ENCODE measurements at places on chromosomes 3 and 15.
A peak's percentile ranks its signal among the peaks of the same experiment; 100 is the strongest.

DNA sequence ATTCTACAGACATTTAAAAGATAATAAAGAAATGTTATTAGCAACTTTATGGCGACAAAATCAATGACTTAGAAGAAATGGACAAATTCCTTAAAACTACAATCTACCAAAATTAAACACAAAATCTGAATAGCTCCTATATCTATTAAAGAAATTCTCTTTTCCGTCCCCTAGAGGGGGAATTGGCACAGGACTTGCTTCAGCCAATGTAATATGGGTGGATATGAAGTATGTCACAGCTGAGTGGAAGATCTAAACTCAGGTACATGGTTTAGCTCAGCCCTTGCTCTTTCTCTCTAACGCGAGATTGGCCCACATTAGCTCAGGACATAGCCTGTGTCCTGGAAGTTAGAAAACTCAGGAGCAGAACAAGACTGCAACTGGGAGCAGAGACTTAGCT lies 79.3 kb downstream of the DNAH12 start:
- DNase-seq: no peak

DNA sequence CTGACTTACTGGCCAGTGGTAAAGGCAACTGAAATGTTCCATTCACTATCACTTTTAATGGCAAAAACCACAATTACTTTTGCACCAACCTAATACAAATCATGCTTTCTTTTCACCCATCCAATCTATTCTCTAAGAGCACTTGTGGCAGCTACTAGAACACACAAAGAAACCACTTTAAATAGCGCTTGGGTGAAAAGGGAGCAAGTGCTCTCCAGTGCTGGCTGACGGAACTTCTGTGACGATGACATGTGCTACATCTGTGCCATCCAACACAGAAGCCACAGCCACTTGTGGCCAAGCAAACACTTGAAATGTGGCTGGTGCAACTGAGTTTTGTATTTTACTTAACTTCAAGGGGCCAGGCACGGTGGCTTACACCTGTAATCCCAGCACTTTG lies 18.9 kb downstream of the SH3BP5 start:
- DNase-seq: no peak

GRCh38 chr3:139473155-139473771 lies 3.1 kb downstream of the RBP2 start:
- DNase-seq: no peak

GRCh38 chr3:17469520-17469919 lies 272.9 kb downstream of the TBC1D5 start:
- no peak for DNase-seq

DNA sequence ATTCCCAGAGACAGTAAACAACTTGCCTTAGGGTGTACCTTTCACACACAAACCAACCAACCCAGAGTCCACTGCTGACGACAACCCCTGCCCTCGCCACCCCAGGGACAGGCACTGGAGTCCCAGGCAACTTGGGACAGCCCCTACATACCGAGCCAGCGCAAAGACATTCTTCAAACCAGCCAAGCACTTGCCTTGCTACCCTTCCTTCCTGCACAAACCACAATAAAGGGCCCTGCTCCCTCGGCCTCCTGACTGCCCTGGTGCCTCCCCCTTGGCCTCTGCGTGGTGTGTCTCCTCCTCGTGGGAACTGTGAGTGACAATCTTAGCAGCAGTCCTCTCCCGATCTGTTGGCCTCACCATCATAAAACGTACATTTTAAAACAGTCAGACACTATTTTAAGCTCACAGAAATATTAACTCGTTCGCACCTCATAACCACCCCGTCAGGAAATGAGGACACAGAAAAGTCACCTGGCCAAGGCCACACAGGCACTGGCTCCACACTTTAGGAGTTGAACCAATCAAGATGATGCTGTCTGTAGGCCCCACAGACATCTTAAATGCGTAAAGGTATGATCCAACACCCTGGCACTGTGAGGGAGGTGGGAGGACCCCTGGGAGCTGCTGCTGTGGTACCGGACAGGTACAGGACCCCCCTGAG lies 113.8 kb downstream of the ADCY5 start:
- DNase-seq: no peak

- DNase-seq: peak; percentile 23
Observed at GRCh38 chr15:66673410-66674322, 28.4 kb upstream of the SMAD6 start.

DNA sequence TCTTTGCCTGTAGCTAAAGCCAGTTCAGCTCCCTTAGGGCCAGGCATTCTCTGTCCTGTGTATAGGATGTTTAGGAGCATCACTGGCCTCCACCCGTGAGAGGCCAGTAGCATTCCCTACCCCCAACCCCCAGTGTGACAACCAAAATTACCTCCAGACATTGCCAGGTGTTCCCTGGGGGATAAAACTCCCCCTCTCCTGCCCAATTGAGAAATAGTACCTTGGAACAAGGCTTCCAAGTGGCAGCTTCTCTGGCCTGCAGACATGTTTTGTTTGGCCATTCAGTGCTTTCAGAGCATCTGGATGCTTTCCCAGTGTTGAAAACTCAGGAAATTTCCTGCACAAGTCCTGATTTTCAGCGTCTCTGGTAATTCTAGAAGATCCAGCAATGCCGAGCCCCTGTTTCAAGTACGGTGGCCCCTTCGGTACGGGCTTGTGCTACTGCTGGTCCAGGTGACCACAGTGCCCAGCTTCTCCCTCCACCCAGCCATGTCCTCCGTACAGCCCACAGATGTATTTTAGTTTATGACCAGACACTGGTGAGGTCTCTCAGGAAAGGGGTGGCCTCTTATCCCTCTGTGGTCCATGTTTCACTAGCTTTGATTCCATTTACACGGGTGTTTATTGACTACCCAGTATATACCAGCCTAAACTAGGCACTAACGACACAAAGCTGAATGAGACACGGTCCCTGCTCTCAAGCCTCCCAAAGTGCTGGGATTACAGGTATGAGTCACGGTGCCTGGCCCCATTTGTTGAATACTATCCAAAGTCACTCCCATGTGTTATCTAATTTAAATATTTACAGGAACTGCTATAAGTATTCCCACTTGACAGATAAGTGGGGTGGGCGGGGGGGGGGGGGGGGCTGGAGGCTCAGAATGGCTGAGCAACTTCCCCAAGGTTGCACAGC lies 125.4 kb upstream of the RAD18 start:
- DNase-seq: no peak

DNA sequence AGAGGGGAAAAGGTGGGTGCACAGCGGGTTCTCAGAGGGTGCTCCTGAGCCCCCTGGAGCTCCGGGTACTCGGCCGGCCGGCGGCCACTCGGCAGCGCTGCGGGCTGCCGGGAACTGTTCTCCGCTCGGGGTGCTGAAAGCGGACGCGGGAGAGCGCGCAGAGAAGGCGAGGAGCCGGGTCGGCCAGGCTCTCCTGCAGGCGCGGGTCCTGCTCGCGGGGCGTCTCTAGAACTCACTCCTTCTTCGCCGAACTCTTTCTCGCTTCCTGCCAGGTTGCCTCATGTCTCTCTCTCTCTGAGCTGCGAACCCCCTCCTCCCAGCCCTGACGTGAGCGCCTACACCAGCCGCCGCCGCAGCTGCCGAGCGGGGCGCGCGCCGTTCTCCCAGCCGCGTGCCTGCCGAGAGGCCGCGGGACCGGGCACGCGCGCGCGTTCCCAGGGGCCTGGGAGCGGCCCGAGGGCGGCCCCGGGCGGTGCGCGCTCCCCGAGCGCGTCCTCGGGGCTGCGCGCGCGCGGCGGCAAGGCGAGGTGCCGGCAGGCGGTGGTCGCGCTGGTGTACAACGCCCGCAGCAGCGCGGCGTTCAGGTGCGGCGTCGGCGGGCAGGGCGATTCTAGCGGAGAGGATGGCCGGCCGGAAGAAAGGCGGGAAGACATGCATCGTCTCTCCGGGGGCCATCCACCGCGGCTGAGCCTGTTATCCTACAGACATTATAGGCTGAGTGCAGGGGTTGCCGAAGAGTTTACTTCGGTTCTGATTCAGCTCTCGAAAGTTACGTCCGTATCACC lies at the start of gene PEX5L:
TSS of gene PEX5L (minus strand) at position 267 of the 785 bp plus-strand sequence. CDS start 338 bp downstream, outside the sequence.
- no peak for DNase-seq

DNA sequence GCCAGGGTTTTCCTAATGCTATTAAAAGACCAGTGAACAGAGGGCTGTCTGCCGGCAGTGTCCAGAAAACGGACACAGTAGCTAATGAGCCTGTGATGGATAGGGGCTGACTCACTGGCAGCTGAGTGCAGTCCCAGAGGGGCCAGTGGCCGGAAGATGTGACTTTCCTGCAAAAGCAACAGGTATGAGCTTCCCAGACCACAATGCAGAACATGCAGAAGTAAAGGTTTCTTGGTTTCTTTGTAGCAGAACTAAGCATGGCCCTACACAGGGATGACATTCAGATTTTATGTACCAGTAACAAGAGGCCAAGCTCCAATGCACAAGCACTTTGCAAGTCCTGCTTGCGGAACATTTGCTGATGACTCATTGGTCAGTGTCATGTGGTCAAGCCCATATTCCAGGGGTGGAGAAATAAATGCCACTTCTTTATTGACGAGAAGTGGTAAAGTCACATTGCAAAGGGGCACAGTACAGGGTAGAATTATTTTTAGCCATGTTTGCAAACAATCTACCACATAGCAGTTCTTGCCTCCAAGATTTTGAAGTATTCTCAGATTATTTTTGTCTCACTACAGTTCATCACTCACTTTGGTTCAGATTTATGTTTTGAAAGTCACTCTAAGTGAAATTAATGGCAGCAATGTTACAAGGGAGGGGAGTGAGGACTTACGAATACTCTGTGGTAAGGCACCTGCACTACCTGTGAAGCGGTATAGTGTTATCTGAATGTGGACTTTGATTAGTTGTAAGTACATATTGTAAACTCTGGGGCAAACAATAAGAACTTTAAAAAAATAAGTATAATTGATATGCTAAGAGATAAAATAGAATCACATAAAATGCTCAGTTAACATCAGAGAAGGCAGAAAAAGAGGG lies 263.3 kb downstream of the ABHD5 start:
- DNase-seq: no peak

DNA sequence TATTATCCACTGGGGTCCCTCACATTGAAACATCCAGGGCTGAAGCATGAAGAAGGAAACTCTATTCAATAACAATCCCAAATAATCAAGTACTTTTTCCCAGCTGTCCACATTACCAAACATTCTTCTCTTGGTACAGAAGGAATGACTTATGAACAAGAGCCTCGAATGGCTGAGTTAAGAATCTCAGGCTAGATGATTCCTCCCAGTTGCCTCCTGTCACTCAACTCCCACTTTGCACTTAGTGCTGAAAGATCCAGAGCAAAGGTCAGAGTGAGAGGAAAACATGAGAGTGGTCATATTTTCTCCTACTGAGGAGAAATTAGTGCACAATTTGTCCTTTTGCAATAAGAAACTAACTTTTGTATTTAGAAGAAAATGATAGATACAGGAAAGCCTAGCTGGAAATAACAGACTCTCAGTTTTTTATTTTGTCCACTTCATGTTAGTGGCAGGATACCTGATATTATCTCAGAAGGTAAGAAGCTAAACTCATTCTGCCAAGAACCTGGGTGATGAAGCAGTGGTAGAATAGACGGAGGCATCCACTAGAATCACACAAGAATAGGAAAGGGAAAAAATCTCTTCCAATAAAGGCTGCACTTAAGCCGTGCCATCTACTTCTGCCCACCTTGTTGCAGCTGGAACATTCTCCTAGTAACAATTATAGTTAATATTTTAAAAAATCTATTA lies 46.2 kb downstream of the GADL1 start:
- DNase-seq: no peak

GRCh38 chr3:153749070-153749610 lies 372.1 kb upstream of the ARHGEF26 start:
- DNase-seq: no peak

DNA sequence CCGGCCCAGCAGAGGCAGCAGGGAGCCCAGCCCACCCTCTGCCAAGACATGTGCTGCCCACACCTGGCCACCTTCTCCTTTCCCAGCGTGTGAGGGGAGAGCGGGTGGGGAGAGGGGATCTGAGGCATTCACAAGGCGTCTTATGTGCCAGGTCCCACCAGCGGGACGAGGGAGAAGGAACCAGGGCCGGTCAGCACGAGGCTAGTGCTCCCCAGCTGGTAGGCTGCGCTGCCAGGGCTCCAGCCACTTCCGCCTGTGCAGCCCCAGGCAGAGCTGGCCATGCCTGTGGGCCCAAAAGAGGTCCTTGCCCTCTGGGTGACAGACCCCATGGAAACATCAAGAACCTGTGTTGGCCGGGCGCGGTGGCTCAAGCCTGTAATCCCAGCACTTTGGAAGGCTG lies 5.9 kb downstream of the MESP1 start:
- no peak for DNase-seq

- DNase-seq: no peak
Observed at GRCh38 chr15:85525755-85526154, 145.4 kb downstream of the AKAP13 start.

- DNase-seq: no peak
Observed at GRCh38 chr15:51697163-51697562, 15.9 kb downstream of the SCG3 start.

DNA sequence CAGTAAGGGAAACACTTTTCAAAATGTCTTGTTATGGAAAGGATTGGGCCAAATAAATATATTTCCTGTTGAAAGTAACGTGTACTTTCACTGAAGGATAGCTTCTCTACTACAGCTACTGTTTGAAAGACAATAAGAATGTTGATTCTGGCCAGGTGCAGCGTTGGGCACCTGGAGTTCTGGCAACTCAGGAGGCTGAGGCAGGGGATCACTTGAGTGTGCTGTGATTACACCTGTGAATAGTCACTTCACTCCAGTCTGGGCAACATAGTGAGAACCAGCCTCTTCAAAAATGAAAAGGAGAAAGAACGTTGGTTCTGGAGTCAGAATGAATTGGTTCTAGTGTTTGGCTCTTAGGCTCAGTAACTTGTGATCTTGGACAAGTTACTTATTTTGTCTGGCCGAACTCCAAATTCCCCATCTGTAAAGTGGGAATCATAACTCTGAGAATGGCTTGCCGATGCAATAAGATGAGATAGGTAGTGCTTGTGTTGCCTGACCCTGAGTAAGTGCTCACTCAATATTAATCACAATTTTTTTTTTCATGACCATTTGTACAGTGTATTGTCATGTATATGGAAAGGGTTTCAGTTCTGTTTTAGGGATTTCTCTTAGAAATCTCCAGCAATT lies 310.8 kb downstream of the PTPRG start:
- DNase-seq: no peak

- DNase-seq: no peak
Observed at GRCh38 chr3:13088028-13089006, 15.1 kb upstream of the IQSEC1 start.

DNA sequence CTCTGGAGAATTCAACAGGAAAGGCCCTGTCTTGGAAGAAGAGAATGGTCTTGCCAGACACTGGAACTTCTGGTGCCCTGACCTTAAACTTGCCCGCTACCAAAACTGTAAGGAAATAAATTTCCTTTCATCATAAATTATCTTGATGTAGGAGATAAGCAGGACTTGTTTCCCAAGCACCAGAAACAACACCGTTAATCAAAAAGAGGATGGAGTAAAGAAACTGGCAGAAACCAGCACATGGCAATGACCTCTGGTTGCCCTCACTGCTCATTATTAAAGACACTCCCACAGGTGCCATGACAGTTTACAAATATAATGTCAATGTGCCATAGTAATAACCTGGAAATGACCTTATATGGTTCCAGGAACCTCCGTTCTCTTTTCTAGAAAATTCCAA lies 426.1 kb downstream of the EDEM1 start:
- no peak for DNase-seq

- DNase-seq: no peak
Observed at GRCh38 chr15:86663979-86664378, 584.3 kb downstream of the AGBL1 start.

All from stimulated activated CD4-positive, alpha-beta T cell treated with anti-CD3 and anti-CD28 coated beads, Interleukin-4, amount 100 ng/mL, for 4 hours (primary cell).